ENCODE measurements at places on chromosomes 6 and 20. TPM values are rescaled to one million over a fixed set of nuclear protein-coding genes. Genes with fewer than 3 reads are reported as not detected.

GRCh38 chr6:2713473-2714110 is 37.1 kb downstream of the MYLK4 start:
- no peak overlapping the region for H3K27ac ChIP-seq
- no peak overlapping the region for H3K4me3 ChIP-seq
- no peak for DNase-seq
- H3K27me3 ChIP-seq: no peaks in the 10 kb centered on the region
- peaks cover 4% of the 10 kb centered on the region for H3K36me3 ChIP-seq

GRCh38 chr6:56291302-56291917 is 44.0 kb upstream of the COL21A1 start:
- DNase-seq: no peak
- H3K27ac ChIP-seq: no peak overlapping the region
- no peaks in the 10 kb centered on the region for H3K4me1 ChIP-seq
- no peaks in the 10 kb centered on the region for H3K36me3 ChIP-seq
- no peak overlapping the region for H3K4me3 ChIP-seq

GRCh38 chr6:37382994-37383765 is 29.4 kb downstream of the RNF8 start:
- no peak for DNase-seq
- H3K4me1 ChIP-seq: no peaks in the 10 kb centered on the region
- no peak overlapping the region for H3K27ac ChIP-seq
- no peaks in the 10 kb centered on the region for H3K27me3 ChIP-seq
- peaks cover 28% of the 10 kb centered on the region for H3K36me3 ChIP-seq

The POM121L2 gene
- not detected for total RNA-seq

DNA sequence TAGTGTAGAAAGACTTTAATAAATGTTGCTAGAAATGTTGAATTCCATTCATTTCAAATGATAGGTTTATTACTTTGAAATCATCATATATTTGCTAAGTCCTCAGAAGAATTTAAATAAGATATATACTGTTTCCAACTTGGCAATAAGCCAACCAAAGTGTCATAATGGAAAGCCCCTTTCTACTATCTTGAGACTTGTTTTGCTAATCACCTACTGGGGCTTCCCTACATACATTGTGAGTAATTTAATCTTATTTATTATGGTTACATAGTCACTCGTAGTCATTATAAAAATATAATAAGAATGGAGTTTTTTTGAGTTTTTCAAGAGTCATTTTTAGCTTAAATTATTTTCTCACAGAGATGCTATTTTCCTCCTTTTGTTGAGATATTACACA is 20.7 kb downstream of the COL19A1 start:
- no peaks in the 10 kb centered on the region for H3K4me1 ChIP-seq
- no peak for DNase-seq
- H3K4me3 ChIP-seq: no peak overlapping the region
- H3K27me3 ChIP-seq: peaks cover 6% of the 10 kb centered on the region

The PKHD1 gene
- not detected for total RNA-seq

The PRDM13 gene
- total RNA-seq: not detected

The ALDH8A1 gene
- 1.1 TPM for total RNA-seq

DNA sequence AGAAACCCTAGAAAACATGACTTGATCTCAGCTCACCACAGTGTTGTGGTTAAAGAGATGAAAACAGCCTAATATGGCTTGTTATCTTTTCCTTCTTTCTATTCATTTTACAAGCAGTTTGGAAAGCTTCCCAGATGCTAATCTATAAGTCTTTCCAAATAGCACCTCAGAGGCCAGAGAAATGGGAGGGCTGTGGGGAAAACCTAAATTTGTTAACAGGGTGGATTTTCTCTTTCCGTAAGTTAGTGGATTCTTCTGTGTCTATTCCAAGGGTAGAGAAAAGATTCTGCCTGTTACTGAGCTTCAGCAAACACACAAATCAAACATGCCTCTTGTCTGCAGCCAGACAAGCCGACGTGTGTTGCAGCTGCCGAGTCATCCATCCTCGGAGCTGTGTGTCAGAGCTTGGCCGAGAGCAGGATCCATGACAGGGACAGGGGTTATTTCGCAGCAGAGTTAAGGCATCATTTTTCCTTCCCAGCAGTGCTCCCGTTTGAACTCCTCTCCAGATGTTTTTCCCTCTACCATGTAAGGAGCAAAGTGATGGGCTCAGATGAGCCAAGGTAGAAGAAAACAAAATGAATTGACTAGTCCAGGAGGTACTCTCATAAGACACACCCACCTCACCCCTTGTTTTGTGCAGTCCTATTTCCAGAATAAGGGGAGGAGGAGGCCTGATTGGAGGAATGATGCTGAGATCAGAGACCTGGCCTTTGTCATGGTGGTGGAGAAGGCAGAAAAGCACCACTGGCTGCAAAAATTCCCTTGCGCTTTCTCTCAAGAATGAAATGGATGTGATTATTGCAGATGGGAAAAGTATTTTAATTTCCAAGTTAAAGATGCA is 560.0 kb downstream of the C6orf118 start:
- H3K27me3 ChIP-seq: no peaks in the 10 kb centered on the region
- no peak overlapping the region for H3K4me3 ChIP-seq
- no peaks in the 10 kb centered on the region for H3K4me1 ChIP-seq
- H3K27ac ChIP-seq: no peak overlapping the region

The ALDH5A1 gene
- 11.4 TPM for total RNA-seq

DNA sequence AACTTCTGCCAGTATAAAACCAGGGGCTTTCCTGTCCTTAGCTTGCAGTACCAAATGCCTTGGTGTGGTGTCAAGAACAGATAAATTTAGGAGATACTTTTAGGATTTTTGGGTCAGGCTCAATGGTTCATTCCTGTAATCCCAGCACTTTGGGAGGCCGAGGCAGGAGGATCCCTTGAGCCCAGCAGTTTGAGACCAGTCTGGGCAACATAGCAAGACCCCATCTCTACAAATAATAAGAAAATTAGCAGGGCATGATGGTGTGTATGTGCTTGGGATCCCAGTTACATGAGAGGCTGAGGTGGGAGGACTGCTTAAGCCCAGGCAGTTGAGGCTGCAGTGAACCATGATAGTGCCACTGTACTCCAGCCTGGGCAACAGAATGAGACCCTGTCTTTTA is 3.2 kb upstream of the ZBTB12 start:
- H3K27ac ChIP-seq: no peak overlapping the region
- no peaks in the 10 kb centered on the region for H3K36me3 ChIP-seq
- DNase-seq: no peak

DNA sequence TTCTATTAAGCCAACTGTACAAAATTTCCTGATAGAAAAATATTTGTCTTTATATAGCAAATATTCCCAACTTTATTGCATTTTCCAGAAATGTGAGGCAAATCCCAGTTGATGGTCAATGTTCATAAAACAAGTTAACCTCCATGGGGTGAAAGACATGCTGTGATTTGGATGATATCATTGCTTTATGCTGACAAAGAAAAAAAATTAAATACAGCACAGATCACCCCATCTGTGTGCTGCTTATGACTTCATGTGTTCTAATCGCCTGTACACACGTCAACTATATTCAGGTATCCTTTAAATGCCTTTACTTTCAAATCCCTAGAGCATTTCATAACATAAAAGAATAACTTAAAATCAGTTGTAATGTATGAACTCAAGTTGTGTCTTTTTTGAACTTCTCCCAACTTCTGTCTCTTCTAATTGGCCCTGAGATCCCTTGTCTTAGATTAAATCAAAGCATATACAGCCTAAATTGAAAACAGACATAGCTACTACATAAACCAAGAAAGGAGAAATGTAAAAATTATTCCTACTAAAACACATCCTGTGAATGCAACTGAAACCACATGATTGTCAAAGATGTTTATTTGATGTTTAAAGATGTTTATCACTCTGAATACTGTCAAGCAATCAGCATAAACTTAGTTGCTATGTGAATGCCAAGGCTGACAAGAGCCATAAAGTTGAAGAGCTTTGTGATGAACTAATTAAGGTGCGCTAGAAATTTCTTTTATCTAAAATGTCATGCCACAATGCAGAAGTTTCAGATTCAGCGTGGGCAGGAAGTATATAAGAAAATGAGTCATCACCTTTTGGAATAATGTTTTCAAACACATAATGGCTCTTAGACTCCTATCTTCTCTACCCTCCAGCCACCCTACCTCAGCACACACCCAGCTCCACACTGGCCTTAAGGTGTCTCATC is 68.7 kb downstream of the FILIP1 start:
- H3K27me3 ChIP-seq: no peaks in the 10 kb centered on the region
- H3K4me3 ChIP-seq: no peak overlapping the region
- H3K27ac ChIP-seq: no peak overlapping the region
- H3K36me3 ChIP-seq: no peaks in the 10 kb centered on the region
